ENCODE measurements at places on chromosomes 1 and 21. TPM values are rescaled to one million over a fixed set of nuclear protein-coding genes. Genes with fewer than 3 reads are reported as not detected.

- peak; percentile 51 for DNase-seq
These were observed 14.7 kb downstream of the HSF2BP start for GRCh38 chr21:43644609-43645008.

DNA sequence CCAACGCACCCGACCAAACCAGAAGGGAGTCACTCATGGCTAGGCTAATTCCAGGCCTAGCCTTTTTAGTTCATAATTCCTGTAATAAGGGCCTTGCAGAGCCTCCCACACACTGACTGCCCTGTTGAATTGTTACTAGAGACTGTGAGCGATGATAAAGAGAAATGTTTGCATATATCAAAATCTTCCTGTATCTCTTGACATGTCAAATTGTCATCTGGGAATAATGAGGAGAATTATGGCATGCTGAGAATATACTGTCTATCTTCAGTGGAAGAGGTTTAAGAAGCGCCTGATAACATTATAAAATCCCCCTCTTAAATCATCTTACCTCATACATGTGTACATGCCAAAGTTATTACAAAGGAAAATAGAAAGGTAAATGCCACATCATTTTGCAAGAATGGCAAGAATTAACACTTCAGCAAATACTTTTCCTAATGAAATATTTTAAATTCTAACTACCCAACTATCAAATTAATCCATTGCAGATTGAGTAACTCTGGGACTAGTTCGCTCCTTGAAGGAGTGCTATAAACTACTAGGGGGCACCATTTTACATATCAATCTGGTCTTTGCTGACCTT lies 144.1 kb downstream of the CENPF start:
- DNase-seq: no peak

DNA sequence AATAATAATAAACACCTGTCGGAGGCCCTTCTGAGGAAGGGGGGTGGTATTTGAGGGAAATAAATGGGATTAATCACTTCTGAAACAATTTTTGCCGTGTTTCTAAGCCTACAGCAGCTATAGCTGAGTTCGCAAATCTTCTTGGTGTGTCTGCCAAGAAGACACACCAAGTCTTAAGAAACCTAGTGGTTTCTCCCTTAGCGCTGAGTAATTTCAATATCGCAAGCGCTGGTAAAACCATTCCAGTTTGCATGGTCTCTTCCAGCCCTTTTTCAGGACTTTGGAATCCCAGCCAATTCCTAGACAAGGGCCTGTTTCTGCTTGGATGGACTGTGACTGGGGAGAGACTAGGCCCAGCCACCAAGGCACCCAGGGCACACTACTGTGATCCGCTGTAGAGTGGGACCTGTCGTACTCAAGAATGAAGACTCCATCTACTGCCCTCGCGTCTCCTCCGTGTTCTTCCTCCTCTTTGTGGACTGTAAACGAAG lies 7.5 kb upstream of the LHX8 start:
- DNase-seq: no peak

DNA sequence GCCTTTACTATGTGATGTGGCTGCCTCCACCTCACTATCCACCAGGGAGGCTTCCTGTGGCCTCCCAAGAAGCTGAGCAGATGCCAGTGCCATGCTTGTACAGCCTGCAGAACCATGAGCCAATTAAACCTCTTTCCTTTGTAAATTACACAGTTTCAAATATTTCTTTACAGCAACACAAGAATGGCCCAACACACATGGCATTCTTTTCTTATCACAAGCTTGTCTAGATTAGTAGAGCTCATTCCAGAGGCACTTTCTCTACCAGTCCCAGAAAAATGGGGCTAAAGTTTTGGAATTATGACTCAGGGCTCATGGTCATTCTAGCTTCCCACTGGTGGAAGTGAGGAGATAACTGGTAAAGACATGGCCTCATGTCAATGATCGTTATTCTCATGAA lies 655.2 kb downstream of the LMO4 start:
- DNase-seq: no peak

DNA sequence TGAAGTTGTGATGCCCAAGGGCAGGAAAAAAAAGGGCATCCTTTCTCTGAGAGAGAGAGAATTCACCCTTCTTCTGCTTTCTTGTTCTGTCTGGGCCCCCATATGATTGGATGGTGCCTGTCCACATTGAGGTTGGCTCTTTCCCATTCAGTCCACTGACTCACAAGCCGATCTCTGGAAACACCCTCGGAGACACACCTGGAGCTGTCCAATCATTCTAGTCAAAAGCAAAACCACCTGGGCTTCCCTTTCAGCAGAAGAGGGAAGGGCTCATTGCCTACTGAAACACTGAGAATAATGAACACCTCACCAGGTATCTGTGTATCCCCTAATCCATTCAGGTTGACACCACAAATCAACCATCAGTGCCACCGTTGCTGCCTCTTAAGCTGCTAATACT lies 103.7 kb upstream of the GNG12 start:
- DNase-seq: no peak

DNA sequence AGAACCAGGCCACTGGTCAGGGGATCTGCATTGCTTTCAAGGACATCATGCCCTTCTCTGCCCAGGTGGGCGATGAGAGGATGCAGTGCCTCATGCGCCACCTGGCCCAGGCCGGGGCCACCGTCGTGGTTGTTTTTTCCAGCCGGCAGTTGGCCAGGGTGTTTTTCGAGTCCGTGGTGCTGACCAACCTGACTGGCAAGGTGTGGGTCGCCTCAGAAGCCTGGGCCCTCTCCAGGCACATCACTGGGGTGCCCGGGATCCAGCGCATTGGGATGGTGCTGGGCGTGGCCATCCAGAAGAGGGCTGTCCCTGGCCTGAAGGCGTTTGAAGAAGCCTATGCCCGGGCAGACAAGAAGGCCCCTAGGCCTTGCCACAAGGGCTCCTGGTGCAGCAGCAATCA lies 5.0 kb upstream of the ZBTB48 start:
- no peak for DNase-seq

DNA sequence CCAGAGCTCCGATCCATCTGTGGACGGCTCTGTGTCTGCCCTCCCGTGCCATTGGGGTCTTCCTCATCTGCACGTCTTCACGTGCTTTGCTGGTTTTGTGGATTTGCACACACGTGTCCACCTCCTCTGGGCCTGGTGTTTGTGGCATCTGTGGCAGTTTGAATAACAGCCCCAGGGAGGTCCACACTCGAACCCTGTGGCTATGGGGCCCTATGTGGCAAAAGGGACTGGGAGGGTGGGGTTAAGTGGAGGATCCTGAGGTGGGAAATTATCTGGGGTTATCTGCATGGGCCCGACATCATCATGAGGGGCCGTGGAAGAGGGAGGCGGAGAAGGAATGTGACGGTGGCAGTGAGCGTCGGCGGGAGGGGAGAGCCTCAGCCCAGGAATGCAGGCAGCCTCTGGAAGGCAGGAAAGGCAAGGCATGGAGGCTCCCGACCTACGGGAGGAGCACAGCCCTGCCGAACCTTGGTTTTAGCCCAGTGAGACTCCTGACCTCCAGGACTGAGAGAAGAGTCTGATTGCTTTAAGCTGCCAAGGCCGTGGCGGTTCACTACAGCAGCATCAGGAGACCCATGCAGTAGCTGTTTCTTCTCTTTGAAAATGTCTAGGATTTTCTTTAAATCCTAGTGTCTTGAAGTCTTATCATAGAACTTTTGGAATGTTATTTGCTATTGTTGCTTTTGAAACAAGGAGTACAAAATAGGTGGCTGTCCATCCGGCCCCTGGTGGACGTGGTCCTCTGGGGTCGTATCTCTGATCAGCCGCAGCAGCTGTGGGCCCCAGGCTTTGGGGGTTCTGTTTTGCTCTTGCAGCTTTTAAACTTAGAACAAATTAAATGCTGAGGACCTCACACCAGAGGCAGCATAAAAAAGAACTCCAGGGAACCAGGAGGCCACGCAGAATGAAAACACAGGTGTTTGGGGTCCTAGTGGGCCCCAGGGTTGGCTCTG lies 40.0 kb upstream of the LRRC3 start:
- no peak for DNase-seq

- DNase-seq: no peak
These were observed 32.1 kb downstream of the PCSK9 start for GRCh38 chr1:55071477-55071876.

DNA sequence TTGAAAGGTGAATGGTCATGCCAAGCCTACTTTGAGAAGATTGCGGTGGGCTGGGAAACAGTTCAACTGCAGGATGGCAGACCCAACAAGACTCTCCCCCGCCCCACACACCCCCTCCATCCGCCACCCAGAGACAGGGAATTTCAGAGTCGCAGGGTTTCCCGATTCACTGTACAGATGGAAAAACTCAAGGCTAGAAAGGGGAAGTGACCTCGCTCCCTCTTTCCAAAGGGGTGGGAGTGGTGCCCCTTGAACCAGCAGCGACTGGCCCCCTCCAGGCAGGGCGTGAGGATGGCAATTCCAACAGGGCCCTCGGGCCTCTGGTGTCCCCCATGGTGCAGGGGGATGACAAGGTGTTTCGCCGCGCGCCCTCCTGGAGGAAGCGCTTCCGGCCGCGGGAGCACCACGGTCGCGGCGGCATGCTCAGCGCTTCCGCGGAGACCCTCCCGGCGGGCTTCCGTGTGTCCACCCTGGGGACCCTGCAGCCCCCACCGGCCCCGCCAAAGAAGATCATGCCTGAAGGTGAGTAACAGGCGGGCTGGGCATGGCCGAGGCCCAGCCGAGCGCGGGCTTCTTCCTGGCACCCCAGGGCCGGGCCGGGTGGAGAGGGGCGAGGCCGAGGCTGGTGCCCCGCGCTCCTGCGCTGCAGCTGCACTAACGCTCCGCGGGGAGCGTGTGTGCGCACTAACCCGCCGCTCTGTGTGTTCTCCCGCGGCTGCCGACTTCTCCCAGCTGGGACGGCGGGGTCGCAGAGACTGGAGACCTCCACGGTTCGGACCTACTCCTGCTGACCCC lies 10.4 kb downstream of the MYOG start:
- no peak for DNase-seq

DNA sequence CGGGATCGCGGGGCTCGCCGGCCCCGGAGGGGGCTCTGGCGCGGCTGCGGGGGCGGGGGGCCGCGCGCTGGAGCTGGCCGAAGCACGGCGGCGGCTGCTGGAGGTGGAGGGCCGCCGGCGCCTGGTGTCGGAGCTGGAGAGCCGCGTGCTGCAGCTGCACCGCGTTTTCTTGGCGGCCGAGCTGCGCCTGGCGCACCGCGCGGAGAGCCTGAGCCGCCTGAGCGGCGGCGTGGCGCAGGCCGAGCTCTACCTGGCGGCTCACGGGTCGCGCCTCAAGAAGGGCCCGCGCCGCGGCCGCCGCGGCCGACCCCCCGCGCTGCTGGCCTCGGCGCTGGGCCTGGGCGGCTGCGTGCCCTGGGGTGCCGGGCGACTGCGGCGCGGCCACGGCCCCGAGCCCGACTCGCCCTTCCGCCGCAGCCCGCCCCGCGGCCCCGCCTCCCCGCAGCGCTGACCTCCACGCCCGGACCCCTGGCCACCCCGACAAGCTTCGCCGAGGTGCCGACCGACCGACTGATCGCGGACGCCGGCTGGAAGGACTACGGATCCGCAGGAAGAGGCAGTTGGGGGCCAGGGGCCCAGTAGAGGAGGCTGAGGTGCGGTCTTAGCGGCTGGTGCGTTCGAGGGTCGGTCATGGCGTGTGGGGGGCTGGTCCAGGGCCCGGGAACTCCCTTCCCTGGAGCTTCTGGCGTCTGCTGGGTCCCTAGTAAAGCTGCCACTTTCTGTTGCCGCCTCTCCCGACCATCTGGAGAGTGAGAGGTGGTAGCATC lies 711 bp downstream of the TRNP1 start:
- no peak for DNase-seq

DNA sequence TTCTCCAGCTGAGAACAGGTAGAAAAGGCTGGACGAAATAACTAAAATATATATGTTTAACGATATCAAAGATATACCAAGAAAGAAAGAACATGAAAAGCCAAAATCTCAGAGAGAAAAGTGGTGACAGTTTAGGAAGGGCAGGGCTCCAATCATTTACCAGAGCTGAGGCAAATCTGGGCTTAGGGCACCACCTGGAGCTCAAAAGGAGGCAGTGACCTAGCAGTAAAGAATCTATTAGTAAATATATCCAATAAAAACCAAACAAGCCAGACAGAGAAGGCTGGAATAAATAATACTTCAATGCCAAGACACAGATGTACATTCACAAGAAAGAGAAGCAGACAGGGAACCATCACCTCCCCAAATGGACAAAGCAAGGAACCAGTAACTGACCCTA lies 43.5 kb downstream of the CHIA start:
- DNase-seq: no peak

GRCh38 chr1:76425201-76426145 lies 350.9 kb downstream of the ST6GALNAC3 start:
- no peak for DNase-seq

CAMK1G gene
- total RNA-seq: 7.3 TPM

LCE2B gene
- not detected for total RNA-seq

Measured in occipital lobe (tissue), 3 donors.